ENCODE measurements at places on chromosomes 4 and X.

DNA sequence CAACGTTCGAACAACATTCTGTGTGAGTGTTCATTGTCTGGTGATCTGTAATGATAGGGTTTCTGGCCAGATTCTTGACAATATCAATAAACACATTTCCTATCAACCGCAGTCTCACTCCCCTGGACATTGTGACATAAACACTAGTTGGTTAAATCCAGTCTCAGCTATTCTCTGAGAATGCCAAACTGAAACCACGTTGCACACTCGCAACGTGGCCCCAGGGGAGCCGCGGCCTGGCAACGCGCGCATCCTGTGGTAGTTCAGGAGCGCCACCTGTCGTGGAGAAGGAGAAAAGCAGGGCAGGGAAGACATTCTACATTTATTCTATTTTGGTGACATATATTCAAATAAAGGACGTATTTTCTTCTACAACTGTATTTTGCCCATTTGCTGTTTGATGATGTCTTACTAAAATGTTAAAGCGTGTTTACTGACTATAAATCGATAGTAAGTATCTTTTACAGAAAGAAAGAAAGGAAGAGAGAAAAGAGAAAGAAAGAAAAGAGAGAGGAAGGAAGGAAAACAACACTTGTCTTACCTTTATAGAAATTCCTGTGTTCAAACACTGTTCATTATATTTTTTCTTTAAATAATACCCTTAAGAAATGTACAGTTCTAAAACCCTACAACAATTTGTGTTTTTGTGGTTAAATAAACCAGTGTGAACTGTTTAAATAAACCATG is 738.3 kb upstream of the FRG1 start:
- peak; percentile 80 for DNase-seq

DNA sequence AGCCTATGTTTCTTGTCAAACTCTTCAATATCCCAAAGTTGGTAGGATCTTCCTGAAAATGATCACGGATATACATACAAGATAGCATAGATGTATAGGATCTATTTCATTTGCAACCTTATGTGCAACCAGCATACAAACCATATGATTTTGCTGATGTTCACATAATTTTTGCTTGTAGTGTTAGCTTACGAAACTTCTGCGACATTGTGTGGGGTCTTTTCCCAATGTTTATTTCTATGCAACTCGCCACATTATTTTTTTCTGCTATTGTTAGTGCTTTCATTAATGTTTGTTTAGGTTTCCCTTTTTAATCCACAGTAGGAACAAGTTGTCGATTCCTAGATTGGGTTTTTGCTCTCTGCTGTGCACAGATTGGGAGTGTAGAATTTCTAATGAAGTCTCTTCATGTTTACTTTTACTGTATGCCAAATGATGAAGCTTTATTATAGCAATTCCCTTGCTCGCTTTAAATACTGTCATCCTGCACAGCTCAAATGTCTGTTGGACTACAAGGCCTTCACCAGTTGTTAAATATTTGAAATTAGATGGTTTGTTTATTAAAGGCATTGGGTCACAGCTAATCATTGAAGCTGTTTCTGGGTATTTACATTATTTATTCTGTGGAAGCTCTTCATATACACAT is 257.6 kb upstream of the PCDH7 start:
- no peak for DNase-seq

- no peak for DNase-seq
Measured at GRCh38 chr4:81790477-81790876, 318.8 kb upstream of the RASGEF1B start.

GRCh38 chr4:54498661-54499111 is 159.1 kb upstream of the KIT start:
- DNase-seq, result no peak

GRCh38 chr4:75733369-75733768 is 9.0 kb downstream of the USO1 start:
- no peak for DNase-seq

- DNase-seq, result no peak
Measured at GRCh38 chr4:79663141-79663540, 255.1 kb upstream of the GK2 start.

DNA sequence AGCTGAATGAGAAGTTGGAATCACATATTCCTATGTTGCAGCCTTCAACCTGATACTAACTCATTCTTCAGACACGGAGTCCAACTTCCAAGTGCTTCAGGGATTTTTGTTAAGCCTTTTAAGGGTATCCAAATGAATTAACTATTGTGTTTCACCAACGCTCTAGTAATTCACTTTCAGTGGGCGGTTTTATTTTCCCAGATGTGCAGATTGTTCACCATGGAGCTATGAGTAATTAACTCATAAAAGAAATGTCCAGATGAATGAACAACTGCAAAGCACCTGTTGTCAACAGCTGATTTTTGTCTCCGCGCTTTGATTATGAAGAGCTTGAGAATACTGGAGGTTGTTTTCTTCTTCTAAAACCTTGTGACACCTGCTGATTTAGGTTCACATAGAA is 187.6 kb downstream of the CBR4 start:
- no peak for DNase-seq

DNA sequence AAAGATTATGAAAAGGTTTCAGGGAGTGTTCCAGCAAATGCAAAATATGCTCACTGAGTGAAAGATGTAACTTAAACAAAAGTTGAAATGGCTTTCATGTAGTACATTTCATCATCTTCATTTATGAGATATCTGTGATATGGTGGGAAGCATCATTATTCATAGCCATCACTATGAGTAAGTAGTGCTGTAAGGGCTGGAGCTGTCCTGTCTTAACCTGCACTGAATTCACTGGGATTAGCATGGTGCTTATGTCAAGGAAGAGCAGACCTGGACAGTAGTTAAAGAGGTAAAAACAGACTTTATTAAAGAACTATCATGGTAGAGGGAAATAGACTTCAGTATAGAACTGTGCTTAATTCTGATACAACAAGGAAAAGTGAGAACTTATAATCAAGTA is 1347.3 kb downstream of the RPA4 start:
- no peak for DNase-seq

DNA sequence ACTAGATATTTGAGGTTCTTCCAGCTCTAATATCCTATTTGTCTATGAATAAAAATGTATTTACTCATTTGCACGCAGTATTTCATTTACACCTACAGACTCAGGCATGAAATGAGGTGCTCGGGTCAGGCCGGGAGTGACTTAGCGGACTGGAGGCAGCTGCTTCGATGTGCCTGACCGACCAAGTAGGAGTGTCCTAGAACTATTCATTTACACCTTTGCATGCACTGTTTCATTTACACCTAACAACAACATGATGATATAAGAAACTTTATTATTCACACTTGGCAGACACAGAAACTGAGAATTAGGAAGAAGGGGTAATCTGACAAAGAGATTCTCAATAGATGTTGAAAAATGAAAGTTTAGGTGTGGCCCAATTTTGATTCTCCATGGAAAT is 28.7 kb upstream of the FAT1 start:
- DNase-seq, result no peak

DNA sequence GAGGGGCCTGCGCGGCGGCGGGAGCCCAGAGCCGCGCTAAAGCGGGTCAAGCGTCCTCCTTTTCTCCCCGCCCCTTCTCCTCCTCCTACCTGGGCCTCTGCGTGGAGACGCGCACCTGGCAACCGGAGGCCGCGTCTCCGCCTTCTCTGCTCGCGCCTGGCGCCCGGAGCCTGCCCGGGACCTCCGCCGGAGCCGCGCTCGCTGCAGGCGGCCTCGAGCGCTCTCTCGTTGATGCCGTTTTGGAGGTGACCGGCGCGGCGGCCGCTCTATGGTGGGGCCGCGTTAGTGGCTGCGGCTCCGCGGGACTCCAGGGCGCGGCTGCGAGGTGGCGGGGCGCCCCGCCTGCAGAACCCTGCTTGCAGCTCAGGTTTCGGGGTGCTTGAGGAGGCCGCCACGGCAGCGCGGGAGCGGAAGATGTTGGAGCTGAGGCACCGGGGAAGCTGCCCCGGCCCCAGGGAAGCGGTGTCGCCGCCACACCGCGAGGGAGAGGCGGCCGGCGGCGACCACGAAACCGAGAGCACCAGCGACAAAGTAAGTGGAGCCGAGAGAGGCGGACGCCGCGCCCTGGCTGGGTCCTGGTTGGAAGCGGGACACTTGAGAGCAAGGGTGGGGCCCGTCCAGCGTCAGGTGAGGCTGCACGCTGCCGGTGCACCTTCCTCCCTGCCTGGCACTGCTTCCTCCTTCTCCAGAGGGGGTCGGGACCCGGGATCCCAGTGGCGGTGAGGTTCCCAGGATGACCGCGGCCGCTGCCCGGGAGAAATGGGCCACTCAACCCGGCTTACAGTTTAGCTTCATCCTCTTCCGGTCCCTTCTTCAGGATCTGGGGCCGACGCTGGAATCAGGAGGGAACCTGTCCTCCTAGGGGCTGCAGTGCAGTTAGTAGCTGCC is at the start of gene CDS1:
TSS of gene CDS1 (plus strand) at position 140 of the 888 bp plus-strand sequence. CDS start at position 415, 275 bp downstream.
- DNase-seq, result no peak

DNA sequence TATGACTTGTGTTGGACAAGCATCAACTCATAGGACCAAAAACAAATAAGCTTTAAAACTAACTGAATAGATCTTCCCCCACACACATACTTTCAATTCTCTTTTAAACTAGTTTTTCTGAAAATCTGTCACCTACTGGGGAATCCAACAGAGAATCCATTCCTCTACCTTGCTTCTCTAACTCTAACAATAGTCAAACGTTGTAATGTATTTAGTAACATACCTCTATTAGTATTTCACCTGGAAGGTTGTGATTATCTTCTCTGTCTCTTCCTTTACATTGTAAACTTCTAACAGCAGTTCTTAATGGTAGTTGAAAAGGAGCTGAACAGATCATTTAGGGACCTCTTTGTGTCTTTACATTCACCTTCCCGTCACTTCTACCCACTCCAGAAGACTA is 337.1 kb upstream of the FAM241A start:
- DNase-seq, result no peak

DNA sequence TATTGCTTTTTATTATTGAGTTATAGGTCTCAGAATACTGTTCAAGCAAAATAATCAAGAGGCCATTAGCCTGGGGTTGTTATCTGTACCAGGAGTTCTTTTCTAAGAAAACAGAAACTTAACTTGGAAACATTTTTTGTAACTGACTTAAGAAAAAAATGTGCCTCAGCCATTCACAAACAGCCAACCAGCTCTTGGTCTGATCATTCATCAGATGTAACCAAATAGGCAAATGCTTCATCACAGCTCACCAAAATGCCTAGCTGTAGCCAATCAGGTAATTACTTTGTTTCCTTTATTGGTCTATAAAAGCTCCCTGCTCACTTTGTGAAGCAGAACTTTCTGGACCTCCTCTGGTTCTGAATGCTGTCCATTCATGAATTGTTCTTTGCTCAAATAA is 387.7 kb downstream of the FAT4 start:
- DNase-seq, result no peak

DNA sequence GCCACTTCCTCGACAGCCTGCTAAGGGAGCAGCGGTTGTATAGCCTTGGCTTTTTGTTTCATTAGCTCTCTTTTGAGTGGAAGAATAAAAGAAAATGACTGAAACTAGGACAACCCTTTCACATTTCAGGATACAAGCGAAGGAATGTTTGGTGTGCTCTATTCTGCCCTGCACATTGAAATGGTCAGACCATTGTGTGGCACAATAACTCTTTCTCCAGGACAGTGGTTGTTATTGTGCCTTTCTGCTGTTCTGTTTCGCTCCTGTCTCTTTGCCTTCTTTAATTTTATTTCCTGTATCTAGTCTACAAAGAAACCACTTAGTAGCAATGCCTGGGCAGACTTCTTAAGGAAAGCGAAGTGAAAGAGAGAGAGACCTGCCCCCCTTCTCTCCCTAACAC is 473.7 kb downstream of the GBA3 start:
- DNase-seq, result no peak

DNA sequence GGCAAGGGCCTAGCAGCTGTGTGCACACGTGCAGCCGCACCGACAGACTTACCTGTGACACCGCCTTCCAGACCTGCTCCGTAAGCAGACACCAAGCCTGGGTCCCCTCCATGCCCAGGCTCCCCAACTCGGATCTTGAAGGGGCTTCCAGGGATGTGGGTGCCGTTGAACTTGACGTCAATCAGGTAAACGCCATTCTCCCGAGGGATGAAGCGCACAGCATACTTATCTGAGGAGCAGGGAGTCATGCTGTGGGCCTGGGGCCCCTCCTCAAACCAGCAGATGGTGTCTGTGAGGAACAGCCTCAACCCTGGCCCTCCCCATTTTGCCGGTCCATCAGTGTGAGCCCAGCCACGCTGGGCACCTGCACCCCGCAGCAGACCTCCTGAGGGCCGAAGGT is 24.5 kb downstream of the FLNA start:
- no peak for DNase-seq

- no peak for DNase-seq
Measured at GRCh38 chrX:334331-334891, 15.8 kb upstream of the GTPBP6 start.

- no peak for DNase-seq
Measured at GRCh38 chrX:107213477-107213876, 7.1 kb downstream of the DNAAF6 start.

GRCh38 chrX:4240541-4241194 is 527.2 kb upstream of the PRKX start:
- peak; percentile 48 for DNase-seq

DNA sequence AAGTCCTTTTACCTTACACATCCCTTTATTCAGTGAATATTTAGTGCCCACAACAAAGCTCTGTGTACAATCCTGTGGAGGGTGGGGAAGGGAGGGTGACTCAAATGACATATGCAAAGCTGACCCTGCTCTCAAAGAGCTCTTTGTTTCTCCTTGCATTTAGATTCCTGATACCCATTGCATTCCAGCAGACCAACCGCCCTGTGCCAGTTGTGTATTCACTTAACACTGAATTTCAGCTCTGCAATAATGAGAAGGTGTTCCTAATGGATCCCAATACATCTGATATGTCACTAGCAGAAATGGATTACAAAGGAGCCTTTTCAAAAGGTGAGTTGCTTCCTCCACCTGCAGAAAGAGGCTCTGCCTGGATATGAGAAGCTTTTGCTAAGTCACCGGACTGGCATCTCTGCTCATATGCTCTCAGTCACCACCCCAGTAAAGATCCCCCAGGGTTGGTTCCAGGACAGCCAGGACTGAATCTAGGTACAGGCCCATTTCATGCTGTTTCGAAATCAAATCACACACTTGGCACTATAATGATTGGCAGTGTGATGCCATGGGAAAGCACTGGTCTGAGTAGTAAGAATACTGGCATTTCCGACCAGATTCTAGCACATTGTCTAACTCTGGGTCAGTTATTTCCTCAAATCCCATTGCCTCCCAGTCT is 17.1 kb upstream of the ANXA3 start:
- DNase-seq, result no peak

DNA sequence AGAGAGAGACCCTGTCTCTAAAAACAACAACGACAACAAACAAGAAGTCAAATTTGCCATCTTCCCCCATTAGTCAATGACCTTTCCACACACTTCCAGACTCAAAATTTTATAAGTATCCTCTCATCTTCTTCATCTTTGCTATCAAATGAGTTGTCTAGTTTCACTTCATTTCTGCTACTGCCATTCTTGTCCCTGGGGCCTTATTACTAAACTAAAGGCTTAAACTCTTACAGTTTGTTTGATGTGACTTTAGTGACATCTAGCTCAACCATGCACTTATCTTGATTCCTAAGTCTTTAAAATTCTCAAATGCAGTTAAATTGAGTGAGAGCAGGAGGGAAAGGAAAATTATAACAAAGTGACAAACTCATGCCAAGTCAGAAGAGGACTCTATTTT is 271.8 kb upstream of the GK2 start:
- no peak for DNase-seq
